Esophagus squamous epithelium (tissue), 5 donors: ENCODE measurements at places on chromosomes 6 and 20.
A peak's percentile ranks its signal among the peaks of the same experiment; 100 is the strongest.

DNA sequence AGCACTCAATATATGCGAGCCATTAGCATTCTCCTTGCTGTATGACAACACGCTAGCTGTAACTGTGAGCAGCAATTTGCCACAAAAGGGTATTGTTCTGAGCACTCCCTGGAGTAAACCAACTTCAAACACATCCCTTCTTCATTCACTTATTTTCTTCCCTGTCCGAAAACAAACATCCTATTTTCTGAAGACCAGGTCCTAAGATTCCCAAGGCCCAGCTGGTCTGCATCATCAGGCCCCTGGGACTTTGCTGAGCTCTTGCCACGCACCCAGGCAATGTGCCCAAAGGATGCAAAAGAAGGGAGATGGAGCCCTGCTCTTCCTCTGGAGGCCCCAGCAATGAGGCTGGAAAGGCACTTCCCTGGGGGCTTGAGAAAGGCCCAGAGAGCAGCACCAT, 118.1 kb downstream of the PREX1 start:
- no peak for DNase-seq

DNA sequence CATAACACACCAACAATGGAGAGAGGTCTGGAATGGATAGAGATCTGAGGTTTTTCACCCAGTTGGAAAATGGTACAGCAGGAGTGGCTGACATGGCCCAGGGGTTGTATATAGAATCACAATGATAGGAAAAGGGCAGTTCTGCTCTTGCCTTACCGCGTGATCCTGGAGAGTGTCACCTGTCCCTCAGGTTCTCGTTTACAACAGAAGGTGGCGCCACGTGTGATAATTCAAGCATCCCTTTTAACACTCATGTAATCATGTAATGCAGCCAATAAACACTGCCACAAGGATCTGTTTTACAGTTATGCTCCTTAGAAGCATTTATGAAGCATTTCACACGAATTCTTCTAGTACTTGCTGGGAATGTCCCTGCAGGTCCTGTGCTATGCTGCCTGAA, 12.9 kb upstream of the WFDC2 start:
- no peak for DNase-seq

- no peak for DNase-seq
Observed at GRCh38 chr6:90158936-90159335, 137.7 kb downstream of the BACH2 start.

DNA sequence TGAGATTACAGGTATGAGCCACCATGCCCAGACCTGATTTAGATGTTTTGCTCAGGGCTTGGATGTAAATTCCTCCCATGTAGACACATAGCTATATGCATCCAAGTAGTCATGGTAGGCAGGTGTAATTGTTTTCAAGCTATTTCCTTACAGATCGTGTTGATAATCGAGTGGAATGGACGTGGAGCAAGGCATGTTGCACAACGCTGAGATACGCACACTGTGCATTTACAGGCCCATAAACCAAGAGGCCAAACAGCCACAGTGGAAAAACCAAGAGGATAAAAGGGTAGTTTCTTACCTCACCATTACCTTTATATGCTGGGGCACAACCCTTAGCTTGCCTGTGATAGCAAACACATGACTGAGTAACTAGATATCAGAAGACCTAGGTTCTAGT, 51.0 kb upstream of the ADGRF1 start:
- DNase-seq = no peak

DNA sequence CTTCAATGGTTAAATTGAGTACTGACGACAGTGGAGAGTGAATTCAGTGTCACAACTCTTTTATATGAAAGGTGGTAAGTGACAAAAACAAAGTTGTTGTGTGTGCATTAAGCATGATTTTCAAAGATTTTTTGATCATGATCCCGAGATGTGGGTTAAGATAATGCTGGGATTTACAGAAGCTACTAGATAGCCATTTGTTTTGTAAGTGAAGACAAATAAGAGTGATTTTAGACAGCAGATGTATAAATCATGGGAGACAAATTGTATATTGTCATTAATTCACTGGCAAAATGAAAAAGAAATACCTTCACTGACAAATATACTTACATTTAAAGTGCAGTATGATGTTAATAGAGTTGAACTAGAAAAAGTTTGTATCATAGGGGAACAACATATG, 6.1 kb downstream of the ADGRB3 start:
- DNase-seq = no peak

- DNase-seq = no peak
Observed at GRCh38 chr20:1702328-1702727, 44.7 kb upstream of the SIRPG start.

GRCh38 chr6:127950566-127951145, 49.8 kb upstream of the THEMIS start:
- DNase-seq = no peak

DNA sequence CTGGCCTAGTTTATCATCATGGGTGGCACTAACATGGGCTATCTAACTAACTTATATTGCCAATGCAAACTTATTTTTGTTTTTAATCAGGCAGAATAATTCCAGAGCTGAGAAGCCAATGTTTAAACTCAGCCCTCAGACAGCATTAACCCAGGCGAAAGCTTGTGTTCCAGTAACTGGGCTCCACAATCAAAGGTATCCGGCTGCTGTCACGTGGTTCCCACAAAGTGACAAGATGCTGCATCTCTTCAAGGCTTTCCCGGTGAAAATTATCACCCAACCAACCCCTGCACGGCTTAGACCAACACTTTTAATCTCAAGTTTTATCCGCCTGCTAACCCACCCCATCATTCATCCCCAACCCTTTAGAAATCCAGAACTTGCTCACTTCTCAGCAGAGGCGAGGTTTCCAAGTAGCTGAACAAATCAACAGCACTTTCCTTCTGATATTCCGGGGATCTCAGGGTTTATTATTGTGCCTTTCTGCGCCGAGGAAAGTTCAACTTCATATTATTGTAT, 885 bp downstream of the MTCL3 start:
- DNase-seq = no peak

DNA sequence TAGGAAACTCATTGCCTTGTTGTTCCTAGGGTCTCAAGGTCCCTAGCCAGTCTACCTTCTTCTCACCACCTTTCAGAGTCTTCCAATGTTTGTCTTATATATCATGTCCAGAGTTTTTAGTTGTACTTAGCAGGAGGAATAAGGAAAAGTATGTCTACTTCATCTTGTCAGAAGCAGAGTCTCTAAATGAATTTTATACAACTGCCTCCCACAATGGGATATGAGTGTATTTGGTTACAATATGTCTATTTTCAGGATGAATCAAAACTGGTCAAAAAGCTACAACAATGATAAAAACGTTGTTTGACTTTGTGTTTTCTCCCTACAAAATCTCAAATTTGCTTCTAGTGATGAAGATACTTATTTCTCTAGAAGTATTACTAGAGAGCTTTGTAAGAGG, 7.0 kb downstream of the GLO1 start:
- DNase-seq = no peak

DNA sequence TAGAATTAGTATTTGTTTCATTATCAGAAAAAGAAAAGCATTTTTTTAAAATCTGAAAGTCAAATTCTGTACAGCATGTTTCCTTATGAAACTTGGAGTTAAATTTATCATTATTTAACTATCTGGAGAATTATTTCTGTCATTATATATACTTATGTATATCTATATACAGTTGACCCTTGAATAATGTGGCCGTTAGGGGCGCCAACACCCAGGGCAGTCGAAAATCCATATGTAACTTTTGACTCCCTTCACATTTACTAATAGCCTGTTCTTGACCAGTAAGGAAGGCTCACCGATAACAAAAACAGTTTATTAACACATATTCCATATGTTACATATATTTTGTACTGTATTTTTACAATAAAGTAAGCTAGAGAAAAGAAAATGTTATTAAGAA, 341.2 kb downstream of the ADGRB3 start:
- DNase-seq = no peak

GRCh38 chr20:41165001-41165882, 27.9 kb downstream of the PLCG1 start:
- no peak for DNase-seq

- no peak for DNase-seq
Observed at GRCh38 chr20:22586645-22587310, 2.4 kb upstream of the FOXA2 start.

- DNase-seq = no peak
Observed at GRCh38 chr6:93927731-93928130, 508.4 kb upstream of the EPHA7 start.

- DNase-seq = no peak
Observed at GRCh38 chr6:139597771-139598755, 223.6 kb upstream of the CITED2 start.

GRCh38 chr6:12714022-12714421, 2.5 kb upstream of the PHACTR1 start:
- no peak for DNase-seq

DNA sequence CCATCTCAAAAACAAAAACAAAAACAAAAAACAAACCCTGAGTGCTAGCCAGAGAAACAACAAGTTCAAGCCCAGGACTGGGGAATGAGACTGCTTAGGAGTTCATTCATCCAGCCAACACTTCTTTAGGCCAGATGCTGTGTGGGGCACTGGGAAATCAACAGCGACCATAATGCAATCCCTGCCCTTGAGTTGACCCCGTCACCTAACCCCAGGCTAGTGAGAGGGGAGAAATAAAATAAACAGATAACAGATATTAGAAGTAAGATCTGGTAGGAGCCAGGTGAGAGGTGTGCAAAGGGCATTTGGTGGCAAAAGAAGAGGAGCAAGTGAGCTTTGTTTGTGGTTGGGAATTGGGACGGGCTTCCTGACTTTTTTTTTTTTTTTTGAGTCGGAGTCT, 4.9 kb upstream of the RPL10A start:
- no peak for DNase-seq

GRCh38 chr6:21559238-21559637, 34.3 kb upstream of the SOX4 start:
- no peak for DNase-seq

DNA sequence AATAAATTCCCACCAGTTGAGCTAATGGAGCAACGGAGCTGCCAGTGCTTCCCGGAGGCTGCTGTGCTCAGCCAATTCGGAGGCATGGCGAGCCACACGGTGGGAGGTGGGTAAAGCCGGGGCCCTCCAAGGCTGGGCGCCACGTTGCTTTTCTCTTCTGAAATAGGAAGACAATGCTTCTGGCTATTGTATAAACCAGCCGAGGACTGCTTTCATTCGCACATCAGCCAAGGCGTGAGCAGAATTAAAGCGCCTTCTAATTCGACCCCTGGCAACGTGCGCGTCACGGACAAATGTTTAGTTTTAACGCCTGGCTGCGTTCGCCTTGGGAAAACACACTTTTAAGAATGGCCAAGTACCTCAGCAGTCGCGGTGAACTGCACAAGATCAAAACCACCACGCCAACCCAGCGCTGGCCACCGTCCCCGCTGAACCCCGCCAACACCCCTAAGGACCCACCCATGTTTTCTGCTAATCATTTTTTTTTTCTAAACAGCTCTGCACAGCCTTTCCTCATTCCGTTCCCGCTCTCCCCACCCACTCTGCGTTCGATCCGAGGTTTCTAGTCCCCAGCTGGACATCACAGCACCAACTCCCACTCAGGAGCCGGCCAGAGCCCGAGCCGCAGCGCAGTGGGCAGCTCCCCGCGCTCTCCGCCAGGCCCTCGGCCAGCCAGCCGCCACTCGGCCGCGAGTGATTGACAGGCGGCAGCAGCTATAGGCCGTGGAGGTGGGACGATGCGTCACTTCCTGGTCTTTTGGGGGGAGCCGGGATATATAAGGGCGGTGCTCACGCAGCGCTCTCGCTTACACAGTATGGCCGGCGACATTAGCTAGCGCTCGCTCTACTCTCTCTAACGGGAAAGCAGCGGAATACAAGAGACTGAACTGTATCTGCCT, at the start of gene AMD1:
TSS of gene AMD1 (plus strand) at position 805 of the 899 bp plus-strand sequence. CDS start 321 bp downstream, outside the sequence.
- DNase-seq = peak; percentile 91

DNA sequence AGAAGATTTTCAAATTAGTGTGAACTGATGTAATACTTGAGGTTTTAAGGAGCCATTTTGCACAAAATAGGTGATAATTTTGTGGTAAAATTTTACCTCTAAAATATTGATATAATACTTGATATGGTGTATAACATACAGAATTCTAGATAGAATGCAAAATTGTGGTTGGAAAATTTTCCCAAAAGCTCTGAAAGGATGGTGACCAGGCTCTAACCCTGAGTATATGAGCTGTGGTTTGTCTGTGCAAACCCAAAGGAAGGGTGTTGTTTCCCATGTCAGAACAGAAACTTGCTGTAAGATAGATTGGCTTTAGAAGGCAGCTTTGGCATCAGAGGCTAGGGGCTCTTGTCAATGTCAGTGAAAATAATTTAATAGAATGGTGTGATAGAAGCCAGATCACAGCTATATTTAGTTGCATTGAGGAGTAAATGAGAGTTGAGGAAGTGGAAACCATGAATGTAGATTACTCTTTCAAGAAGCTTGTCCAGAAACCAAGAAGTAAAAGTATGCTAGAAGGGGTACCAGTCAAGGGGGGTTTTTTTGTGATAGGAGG, 257.7 kb downstream of the FARS2 start:
- DNase-seq = no peak

GRCh38 chr6:76886900-76887299, 576.4 kb downstream of the HTR1B start:
- DNase-seq = no peak

DNA sequence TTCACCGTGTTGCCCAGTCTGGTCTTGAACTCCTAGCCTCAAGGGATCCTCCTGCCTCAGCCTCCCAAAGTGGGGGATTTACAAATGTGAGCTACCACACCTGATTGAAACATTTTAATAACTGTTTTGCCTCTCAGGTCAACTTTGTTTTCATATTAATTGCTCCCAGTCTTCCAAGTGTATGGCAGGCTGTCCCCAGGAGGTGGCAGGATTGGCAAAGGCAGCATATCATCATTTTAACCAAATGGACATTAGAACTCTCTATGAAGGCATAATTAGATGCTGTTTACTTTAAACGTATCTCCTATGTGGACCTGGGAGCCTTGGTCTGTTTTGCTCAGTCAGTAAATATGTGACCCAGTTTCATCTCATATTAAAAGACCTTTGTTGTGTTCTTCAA, 59.2 kb upstream of the CSE1L start:
- no peak for DNase-seq

DNA sequence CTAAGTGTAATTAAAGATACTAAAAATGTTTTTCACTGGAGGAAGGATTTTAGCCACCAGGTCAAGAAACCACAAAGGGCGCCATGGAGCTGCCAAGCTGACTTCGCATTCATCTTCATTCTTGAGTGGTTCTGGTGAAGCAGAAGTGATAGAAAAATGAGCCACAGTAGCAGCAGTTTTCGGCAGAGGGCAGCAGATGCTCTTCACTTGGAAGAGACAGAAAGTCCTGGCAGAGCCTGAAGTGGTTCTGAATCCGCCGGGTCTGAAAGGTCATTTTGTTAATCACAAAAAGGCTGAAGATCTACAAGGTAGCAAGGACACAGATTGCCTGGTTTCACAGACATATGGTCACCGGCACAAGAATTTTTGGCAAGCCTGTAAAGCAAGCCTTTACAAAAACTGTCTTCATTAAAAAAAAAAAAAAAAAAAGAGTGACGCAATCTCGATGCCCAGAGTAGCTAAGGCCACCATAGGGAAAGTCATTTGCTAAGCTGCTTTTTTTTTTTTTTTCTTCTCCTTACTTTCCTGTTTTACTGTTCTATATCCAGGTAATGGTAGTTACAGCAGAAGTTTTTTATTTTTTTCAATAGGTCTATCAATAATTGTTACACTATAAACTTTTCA, 345.1 kb upstream of the AGPAT4 start:
- no peak for DNase-seq
